PC-3 (cell line): ENCODE measurements at places on chromosomes 11 and 22. TPM values are rescaled to one million over a fixed set of nuclear protein-coding genes. Genes with fewer than 3 reads are reported as not detected.

DNA sequence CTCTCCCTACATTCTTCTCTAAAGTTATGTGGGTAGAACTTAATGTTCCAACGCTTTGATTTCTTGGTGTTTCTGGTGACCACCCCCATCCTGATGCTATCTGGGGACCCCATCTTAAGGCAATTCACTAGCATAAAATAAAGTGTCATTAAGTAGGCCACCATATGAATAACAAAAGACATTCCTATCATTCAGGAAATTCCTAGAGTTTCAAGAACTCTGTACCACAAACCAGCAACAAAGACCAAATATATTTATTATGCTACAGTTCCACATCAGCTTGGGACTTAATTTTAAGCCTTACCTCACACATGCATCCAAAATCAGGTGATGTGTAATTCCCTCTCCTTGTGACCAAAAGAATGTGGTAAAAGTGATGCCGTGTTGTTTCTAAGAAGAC is 254.6 kb upstream of the LRRC4C start:
- no peaks in the 10 kb centered on the region for H3K27me3 ChIP-seq
- no peak for DNase-seq
- no peaks in the 10 kb centered on the region for H3K4me1 ChIP-seq
- no peak overlapping the region for H3K4me3 ChIP-seq

The NKAPD1 gene
- total RNA-seq, result 19.4 and 34.3 TPM in 2 replicates

GRCh38 chr11:12060385-12060985 is 49.9 kb upstream of the MICAL2 start:
- H3K36me3 ChIP-seq, result no peaks in the 10 kb centered on the region
- no peak overlapping the region for H3K4me3 ChIP-seq
- peaks cover 14% of the 10 kb centered on the region for H3K4me1 ChIP-seq
- no peak overlapping the region for H3K27ac ChIP-seq
- DNase-seq, result no peak
- no peaks in the 10 kb centered on the region for H3K27me3 ChIP-seq

GRCh38 chr11:113991718-113992458 is 17.0 kb downstream of the HTR3A start:
- H3K4me3 ChIP-seq, result no peak overlapping the region
- H3K27ac ChIP-seq, result no peak overlapping the region
- H3K36me3 ChIP-seq, result no peaks in the 10 kb centered on the region
- H3K4me1 ChIP-seq, result no peaks in the 10 kb centered on the region

The RIMBP3B gene
- total RNA-seq, result 0.06 TPM in 1 of 2 replicates, not detected in the other

GRCh38 chr11:83056204-83056603 is 15.5 kb downstream of the RAB30 start:
- no peak overlapping the region for H3K4me3 ChIP-seq
- H3K36me3 ChIP-seq, result no peaks in the 10 kb centered on the region
- H3K27ac ChIP-seq, result no peak overlapping the region
- peak; percentile 61 for DNase-seq

The FIBIN gene
- not detected in 2 replicates for total RNA-seq

The DEUP1 gene
- 0.26 TPM in 1 of 2 replicates, not detected in the other for total RNA-seq

- H3K27ac ChIP-seq, result peak overlapping the region; percentile 77
- H3K4me3 ChIP-seq, result no peak overlapping the region
- peak; percentile 96 for DNase-seq
- H3K36me3 ChIP-seq, result peaks cover 6% of the 10 kb centered on the region; the same call in 1 of the 2 replicates
Measured at GRCh38 chr11:130872981-130873380, 43.3 kb downstream of the SNX19 start.

The CCDC73 gene
- 0.04 TPM in 1 of 2 replicates, not detected in the other for total RNA-seq

The ASCC2 gene
- 37.0 and 49.6 TPM in 2 replicates for total RNA-seq

The PGR gene
- total RNA-seq, result not detected in 2 replicates
